ENCODE measurements at places on chromosomes 16 and 17. TPM values are rescaled to one million over a fixed set of nuclear protein-coding genes. Genes with fewer than 3 reads are reported as not detected.

GRCh38 chr17:33328129-33328528, 35.0 kb upstream of the ASIC2 start:
- DNase-seq = peak; percentile 38

DNA sequence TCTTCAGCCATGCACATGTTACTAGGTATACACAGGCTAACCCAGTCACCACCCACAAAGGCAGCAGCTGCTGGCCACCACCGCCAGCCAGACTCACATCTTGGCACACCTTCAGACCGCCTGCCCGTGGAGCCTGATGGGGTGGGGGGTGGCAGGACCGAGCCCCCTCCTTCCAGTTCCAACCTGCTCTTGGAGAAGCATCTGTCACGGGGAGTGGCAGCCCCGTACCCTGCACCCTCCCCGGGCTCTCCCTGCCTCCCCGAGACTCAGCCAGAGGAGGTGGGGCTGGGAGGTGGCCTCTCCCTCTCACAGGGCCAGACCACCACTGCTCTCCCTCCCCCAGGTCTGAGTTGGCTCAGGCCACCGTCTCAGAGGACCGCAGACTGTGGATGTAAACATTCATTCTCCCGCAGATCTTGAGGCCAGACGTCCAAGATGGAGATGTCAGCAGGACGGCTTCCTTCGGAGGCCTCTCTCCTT, 11.3 kb upstream of the RBFOX3 start:
- no peak for DNase-seq

The C1QTNF8 gene
- polyA plus RNA-seq = not detected

The FAM171A2 gene
- polyA plus RNA-seq = 24.5 TPM

GRCh38 chr17:5078106-5079028, at the start of gene ZFP3:
Gene ZFP3 (plus strand): TSS chr17:5078467. CDS start chr17:5091505, 13,038 bp downstream.
- DNase-seq = peak; percentile 75

All from right renal cortex interstitium (tissue), 3 donors.